Heart left ventricle (tissue), 16 donors: ENCODE measurements at places on chromosomes 5 and 9. TPM values are rescaled to one million over a fixed set of nuclear protein-coding genes. Genes with fewer than 3 reads are reported as not detected.

Gene SOHLH1
- not detected for total RNA-seq

Gene SLC46A2
- not detected for total RNA-seq

Gene CATSPER3
- 0.98 TPM for total RNA-seq

Gene MYMK
- total RNA-seq = not detected

Gene F12
- not detected for total RNA-seq

Gene CKMT2
- 1,361 TPM for total RNA-seq

Gene SEMA6A
- total RNA-seq = 9.3 TPM
